ENCODE measurements at places on chromosomes 13 and 19.

- H3K27ac ChIP-seq = no peak overlapping the region
- peaks cover 6% of the 10 kb centered on the region for H3K4me1 ChIP-seq
- H3K4me3 ChIP-seq = no peak overlapping the region
- H3K36me3 ChIP-seq = no peaks in the 10 kb centered on the region
- no peak for DNase-seq
These were observed 72.3 kb upstream of the POMP start for GRCh38 chr13:28586439-28587173.

GRCh38 chr13:23715092-23715761, 145.0 kb downstream of the TNFRSF19 start:
- no peaks in the 10 kb centered on the region for H3K27me3 ChIP-seq
- no peak for DNase-seq
- H3K4me1 ChIP-seq = no peaks in the 10 kb centered on the region
- H3K36me3 ChIP-seq = no peaks in the 10 kb centered on the region

- peaks cover 9% of the 10 kb centered on the region for H3K4me1 ChIP-seq
- H3K27me3 ChIP-seq = no peaks in the 10 kb centered on the region
- H3K4me3 ChIP-seq = no peak overlapping the region
These were observed 13.9 kb downstream of the SAMD4B start for GRCh38 chr19:39356073-39356472.

GRCh38 chr19:14459703-14460102, 15.5 kb downstream of the PTGER1 start:
- H3K4me3 ChIP-seq = no peak overlapping the region
- DNase-seq = no peak
- no peak overlapping the region for H3K27ac ChIP-seq
- H3K27me3 ChIP-seq = no peaks in the 10 kb centered on the region
- peaks cover 49% of the 10 kb centered on the region for H3K36me3 ChIP-seq

- no peaks in the 10 kb centered on the region for H3K27me3 ChIP-seq
- H3K36me3 ChIP-seq = no peaks in the 10 kb centered on the region
- no peak for DNase-seq
- H3K4me3 ChIP-seq = no peak overlapping the region
- H3K4me1 ChIP-seq = peaks cover 22% of the 10 kb centered on the region
- H3K27ac ChIP-seq = peak overlapping the region; percentile 69
These were observed 14.3 kb upstream of the FOXO1 start for GRCh38 chr13:40680659-40681323.
